Gastroesophageal sphincter (tissue), 4 donors: ENCODE measurements at places on chromosomes 5 and 9. TPM values are rescaled to one million over a fixed set of nuclear protein-coding genes. Genes with fewer than 3 reads are reported as not detected.

DNA sequence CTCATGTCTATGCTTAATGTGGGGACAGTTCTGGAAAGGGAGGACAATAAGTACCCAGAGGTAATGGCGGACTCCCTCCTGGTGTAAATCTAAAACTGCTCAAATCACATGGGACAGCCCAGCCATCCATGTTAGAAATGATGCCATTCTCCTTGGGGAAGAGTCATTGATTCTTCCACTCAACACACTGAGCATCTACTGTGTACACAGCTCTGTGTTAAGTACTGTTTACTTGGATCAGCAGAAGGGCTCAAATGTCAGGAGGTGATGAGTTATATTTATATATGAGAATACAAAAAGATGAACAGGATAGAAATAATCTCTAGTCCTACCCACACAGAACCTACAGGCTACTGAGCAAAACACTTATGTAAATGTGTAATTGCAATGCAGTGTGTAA, 31.8 kb upstream of the NANS start:
- ATAC-seq: no peak

DNA sequence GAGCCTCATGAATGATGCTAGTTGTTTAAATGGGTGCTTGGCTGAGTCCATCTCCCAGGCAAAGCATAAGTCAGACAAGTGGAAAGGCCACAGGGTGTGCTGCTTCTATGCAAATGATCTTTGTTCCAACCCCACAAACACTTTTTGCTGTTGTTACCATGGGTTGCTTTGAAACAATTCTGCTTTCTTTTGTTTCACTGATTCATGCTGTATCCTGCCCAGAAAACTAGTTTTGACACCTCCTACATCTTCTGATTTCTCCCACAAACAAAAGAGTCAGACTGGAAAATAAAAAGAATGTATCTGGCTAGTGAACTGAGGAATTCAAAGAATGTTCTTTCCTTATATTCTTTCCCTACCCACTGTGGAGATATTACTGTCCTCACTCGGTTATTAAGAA, 298.6 kb downstream of the DIRAS2 start:
- no peak for ATAC-seq

GRCh38 chr5:74919487-74919886, 53.3 kb upstream of the FAM169A start:
- peak; percentile 50 for ATAC-seq

- peak; percentile 71 for ATAC-seq
These were observed 1.4 kb upstream of the GLRX start for GRCh38 chr5:95823738-95824609.

GRCh38 chr9:92253656-92254055, 39.8 kb downstream of the IARS1 start:
- ATAC-seq: no peak

DNA sequence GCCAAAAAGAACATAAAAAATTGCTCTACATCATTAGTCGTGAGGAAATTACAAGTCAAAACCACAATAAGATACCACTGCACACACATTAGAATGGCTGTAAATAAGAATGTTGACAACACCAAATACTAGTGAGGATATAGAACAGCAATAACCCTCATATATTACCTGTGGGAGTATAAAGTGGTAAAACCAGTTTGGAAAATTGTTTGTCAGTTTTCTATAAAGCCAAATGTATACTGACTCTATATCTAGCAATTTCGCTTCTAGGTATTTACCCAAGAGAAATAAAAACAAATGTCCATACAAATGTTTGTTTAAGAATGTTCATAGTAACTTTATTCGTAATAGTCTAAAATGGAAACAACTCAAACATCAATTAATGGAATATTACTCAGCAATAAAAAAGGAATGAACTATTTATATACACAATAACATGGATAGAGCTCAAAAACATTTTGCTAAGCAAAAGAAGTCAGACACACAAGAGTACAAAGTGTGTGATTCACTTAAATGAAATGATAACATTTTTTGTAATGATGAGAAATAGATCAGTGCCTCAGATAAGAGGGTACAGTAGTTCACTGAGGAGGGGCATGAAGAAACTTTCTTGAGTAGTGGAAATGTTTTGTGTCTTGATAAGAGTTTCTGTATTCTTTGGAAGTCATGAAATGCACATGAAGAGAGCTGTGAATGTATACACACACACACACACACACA, 219.6 kb upstream of the ZNF462 start:
- ATAC-seq: no peak

DNA sequence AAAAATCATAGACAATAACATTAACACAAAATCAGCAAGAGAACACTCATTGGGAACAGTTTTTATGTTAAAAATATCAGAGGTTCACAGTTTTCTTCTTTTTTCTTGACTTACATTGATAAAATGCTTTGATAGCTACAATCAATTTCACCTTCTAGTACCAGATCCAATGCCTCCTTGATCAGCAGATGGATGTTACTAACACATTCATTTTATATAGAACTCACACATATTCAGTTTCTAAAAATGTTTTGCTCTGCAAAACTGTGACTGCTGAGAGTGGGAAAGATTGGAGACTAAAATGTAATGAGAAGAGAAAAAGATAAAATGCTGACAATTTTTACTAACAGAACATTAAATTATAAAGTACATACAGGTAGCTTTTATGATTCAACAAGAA, 143.1 kb downstream of the TTC39B start:
- no peak for ATAC-seq

DNA sequence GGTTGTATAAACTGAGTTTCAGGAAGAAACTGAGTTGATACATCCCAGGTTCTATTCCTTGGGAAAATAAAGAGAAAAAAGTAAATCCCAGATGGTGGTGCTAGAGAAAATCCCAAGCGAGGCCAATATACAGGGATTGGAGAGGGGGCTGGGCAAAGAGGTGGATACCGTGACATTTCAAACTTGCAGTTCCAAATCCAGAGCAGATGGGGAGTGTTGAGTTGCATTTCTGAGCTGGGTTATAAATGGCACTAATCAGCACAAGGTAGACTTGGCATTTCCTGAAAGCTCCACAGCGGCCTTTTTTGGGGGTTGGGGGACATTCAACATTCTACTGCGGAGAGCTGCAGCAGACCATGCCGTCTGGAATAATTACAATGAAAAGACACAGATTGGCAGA, 224.4 kb downstream of the NXNL2 start:
- no peak for ATAC-seq

GRCh38 chr5:58999804-59000203, 416.9 kb downstream of the RAB3C start:
- ATAC-seq: no peak

DNA sequence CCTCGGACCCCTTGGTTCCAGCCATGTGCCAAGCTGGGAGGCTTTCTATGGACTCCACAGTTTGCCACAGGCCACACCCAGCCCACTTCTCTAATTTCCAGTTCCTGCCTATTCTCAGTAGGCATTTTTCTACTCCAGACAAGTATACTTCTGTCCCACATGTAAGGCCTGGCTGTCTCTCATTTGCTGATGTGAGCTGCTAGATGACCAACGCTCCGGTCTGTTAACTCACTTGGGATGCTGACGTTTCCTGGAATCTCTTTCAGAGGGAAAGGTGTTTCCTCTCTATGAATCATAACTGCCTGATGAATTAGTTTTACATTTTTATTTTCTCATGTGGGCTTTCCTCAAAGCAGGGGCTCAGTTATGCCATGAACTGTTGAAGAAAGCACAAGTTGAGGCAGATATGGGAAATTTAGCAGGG, 36.3 kb downstream of the ERGIC1 start:
- peak; percentile 33 for ATAC-seq

- no peak for ATAC-seq
These were observed 77.5 kb upstream of the CAST start for GRCh38 chr5:96584712-96585111.

GRCh38 chr5:9516591-9516990, 29.3 kb downstream of the SEMA5A start:
- no peak for ATAC-seq

GRCh38 chr9:114500697-114501292, 4.5 kb downstream of the WHRN start:
- no peak for ATAC-seq

DNA sequence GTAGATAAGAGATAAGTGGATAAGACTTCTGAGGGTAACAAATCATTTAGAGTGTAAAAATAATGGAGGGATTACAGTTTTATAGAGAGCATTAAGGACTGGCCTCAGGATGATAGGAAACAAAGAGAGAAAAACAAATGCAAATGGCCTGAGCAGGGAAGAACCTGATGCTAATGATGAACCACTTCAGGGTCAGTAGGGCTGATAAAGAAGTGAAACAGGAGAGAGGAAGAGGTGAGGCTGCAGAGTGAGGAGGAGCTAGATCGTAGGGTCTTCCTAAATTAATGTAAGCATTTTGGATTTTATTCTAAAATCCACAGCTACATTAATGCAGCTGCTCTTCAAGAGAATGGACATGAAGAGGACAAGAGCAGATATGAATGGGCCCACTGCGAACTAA, 698.0 kb upstream of the MEF2C start:
- ATAC-seq: no peak

- ATAC-seq: no peak
These were observed 44.3 kb downstream of the CYSTM1 start for GRCh38 chr5:140219068-140219991.

- ATAC-seq: no peak
These were observed 73.1 kb downstream of the MAN2A1 start for GRCh38 chr5:109762821-109763220.

SPINK7 gene
- total RNA-seq: 9.6 TPM

SLC6A3 gene
- total RNA-seq: not detected

PKD2L2 gene
- not detected for total RNA-seq

ACTBL2 gene
- total RNA-seq: not detected

ADRB2 gene
- 11.8 TPM for total RNA-seq

PCDHB4 gene
- 4.1 TPM for total RNA-seq
